ENCODE measurements at places on chromosomes 12 and 14. TPM values are rescaled to one million over a fixed set of nuclear protein-coding genes. Genes with fewer than 3 reads are reported as not detected.

Gene PGF
- 1.2 TPM for total RNA-seq

Gene DAAM1
- total RNA-seq: 23.2 TPM

Gene KCNC2
- total RNA-seq: not detected

Gene GLIPR1L1
- total RNA-seq: not detected

Gene TMEM179
- not detected for total RNA-seq

DNA sequence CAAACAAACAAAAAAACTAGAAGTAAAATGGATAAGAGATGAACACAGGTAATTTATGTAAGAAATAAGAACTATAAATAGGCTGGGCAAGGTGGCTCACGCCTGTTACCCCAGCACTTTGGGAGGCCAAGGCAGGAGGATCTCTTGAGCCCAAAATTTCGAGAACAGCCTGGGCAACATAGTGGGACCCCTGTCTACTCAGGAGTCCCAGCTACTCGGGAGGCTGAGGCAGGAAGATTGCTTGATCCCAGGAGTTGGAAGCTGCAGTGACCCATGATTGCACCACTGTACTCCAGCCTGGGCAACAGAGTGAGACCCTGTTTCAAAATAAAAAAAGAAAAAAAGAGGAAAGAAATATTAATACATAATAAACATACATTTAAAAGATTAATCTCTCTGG is 22.7 kb upstream of the ABCD4 start:
- no peak overlapping the region for H3K4me3 ChIP-seq
- DNase-seq: no peak
- no peak overlapping the region for H3K27ac ChIP-seq
- H3K36me3 ChIP-seq: no peaks in the 10 kb centered on the region

- H3K27me3 ChIP-seq: peaks cover 78% of the 10 kb centered on the region
- no peak overlapping the region for H3K27ac ChIP-seq
- H3K4me1 ChIP-seq: no peaks in the 10 kb centered on the region
- no peak for DNase-seq
Measured at GRCh38 chr12:52604859-52605258, 3.6 kb upstream of the KRT72 start.

DNA sequence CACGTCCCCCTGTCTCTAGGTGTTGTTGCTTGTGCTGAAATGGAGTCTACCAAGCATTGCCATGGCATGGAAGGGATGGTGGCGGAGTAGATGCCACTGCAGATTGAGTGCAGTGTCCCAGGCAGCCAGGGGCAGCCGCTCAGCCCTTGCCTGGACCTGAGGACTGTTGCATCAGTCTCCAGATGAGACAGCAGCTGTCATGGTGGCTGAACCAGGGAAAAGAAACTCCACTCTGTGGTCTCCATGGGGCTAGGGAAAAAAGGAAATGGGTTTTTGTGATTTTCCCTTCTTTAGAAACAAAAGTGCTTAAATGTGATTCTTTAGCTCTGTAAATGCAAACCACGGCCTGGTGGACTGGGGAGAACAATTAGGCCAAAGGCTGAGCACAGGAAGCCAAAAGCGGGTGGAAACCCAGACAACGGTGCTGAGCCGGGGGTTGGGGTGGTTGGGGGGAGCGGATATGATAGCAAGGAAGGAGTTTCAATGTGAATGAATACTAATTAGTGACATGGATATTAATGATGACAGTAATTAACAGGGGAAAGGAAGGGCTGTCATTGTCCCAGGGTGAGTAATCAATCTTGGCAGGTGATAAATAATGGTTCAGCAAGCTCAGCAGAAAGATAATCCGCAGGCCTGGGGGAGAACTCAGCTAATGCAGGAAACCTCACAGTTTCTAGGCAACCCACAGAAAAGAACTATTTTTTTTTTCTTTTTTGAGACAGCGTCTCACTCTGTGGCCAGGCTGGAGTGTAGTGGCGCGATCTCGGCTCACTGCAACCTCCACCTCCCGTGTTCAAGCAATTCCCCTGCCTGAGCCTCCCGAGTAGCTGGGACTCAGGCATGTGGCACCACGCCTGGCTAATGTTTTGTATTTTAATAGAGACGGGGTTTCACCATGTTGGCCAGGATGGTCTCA is 442.6 kb downstream of the DPF3 start:
- no peaks in the 10 kb centered on the region for H3K4me1 ChIP-seq
- no peaks in the 10 kb centered on the region for H3K27me3 ChIP-seq
- no peak overlapping the region for H3K27ac ChIP-seq
